ENCODE measurements at places on chromosomes 2 and 18.

DNA sequence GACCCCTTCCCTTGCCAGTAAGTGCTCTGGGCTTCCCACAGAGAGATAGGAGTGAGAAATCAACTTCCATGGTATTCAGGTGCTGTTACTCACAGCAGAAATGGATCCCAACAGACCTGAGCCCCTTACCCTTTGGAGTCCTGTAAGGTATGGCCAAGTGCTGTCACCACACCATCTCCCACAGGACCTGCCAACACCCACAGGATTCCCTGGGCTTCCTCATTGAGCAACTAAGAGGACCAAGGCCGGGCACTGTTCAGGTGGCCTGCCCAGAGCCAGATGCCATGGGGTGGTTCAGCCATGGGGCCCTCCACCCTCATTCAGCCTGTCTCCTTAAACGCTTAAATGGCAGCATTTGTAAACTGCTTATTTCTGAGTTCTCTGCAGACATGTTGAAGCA, 166.2 kb downstream of the TRIM43 start:
- DNase-seq: no peak

DNA sequence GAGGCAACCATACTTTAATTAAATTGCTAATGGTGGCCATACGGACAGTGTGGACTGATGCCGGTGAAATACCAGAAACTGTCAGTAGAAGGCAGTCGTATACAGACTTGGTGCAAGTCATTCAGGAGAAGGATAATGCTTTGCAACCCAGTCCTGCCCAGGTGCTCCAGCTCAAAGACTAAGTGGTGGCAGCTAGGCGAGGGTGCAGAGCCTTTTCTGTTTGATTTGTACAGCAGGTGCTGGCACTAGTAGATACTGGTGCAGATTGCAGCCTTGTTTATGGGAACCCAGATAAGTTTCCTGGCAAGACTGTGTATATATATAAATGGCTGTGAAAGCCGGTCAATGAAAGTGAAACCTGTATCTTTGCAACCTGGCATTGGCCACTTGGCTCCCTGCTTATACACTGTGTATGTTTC, 208.3 kb upstream of the SYT4 start:
- no peak for DNase-seq

DNA sequence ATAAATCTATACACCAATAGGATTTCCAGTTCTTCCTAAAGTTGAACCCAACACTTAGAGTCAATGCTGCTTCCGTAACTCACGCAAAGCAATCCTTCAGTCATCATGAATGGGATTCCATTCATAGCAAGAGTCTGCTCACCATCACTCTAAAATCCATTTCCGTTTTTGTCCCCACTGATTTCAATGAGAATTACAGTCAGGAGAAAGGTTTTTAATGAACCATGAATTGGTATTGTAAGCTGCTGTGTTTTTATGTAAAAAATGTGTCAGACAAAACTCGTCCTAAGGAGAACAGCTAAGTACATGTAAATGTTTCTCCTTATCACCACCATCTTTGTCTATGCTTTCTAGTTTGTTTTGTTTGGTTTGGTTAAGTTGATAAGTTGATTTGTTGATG, 391.5 kb downstream of the IRS1 start:
- no peak for DNase-seq

GRCh38 chr2:153644955-153645354, 166.4 kb upstream of the RPRM start:
- no peak for DNase-seq

- DNase-seq: no peak
Measured at GRCh38 chr2:19810637-19811036, 91.1 kb downstream of the TTC32 start.
